ENCODE measurements at places on chromosomes 6 and 20.
A peak's percentile ranks its signal among the peaks of the same experiment; 100 is the strongest.

GRCh38 chr6:112502351-112503090, 155.4 kb downstream of the RFPL4B start:
- DNase-seq, result no peak

GRCh38 chr20:33236351-33236750, 555 bp downstream of the BPIFA1 start:
- DNase-seq, result no peak

DNA sequence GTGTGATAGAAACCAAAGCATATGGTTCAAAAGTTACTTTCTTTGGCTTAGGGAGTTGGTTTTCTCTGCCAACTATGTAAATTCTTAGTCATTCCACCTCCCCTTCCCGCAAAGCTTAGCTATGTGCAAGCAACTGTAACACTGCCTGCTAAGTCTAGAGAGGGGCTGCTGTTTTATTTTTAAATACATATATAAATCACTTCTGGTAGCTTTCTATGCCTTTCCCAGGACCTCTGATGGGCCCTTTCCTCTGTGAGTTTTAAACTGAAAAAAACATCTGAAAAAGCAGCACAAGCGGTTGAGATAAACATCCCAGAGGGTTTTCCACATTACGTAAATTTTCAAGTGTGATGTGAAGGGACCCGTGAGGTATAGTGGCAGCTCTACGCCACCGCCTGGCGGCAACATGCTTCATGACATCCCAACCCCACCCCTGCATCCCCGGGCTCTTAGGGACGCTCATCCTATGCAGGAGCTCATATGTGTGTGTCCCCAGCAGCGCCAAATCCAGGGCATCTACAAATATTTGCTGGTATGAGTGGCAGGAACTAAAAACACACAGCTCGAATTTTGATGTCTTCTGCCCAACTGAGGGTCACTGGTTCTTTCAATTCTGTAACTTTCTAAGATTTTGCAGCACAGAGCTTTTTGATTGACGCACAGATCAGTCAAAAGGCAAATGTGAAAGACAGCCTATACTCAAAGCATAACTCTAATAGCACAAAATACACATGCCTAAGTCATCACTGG, 12.7 kb downstream of the SAYSD1 start:
- peak; percentile 85 for DNase-seq

DNA sequence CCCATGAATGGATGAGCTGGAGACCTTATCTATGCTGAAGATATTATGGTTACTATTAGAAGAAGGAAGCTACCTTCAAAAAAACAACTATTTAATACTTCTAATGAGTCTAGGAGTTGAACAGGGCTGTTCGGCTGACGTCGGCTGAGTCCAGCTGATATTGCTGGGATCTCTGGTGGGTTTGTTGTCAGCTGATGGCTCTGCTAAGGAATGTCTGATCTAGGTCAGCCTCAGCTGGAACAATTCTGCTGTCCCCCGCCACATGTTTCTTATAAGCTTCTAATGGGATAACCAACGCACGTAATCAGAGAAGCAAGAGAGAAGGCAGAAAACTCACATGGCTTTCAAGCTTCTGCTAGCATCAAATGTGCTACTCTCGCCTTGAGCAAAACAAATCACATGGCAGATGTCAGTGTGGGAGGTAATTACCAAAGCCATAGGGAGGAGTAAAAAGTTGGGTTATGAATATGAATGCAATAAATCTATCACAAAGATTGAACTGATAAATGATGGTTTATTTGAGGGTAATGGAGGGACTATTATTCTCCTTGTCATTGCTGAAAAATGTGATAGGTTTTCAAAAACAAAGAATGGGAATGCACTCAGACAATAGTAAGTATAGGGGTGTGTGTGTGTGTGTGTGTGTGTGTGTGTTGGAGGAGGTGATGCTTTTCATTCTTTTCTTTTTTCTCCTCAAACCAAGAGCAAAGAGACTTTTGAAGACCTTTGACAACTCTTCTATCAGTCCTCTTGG, 71.5 kb downstream of the BTBD3 start:
- no peak for DNase-seq

GRCh38 chr6:91485047-91485446, 898.2 kb upstream of the MAP3K7 start:
- DNase-seq, result no peak

GRCh38 chr6:56515081-56515905, 127.4 kb downstream of the DST start:
- no peak for DNase-seq

GRCh38 chr20:21615617-21616080, 89.8 kb upstream of the PAX1 start:
- peak; percentile 46 for DNase-seq
